ENCODE measurements at places on chromosomes 11 and 22.
A peak's percentile ranks its signal among the peaks of the same experiment; 100 is the strongest.

- DNase-seq = no peak
These were observed 145.9 kb downstream of the CTTN start for GRCh38 chr11:70544067-70544773.

DNA sequence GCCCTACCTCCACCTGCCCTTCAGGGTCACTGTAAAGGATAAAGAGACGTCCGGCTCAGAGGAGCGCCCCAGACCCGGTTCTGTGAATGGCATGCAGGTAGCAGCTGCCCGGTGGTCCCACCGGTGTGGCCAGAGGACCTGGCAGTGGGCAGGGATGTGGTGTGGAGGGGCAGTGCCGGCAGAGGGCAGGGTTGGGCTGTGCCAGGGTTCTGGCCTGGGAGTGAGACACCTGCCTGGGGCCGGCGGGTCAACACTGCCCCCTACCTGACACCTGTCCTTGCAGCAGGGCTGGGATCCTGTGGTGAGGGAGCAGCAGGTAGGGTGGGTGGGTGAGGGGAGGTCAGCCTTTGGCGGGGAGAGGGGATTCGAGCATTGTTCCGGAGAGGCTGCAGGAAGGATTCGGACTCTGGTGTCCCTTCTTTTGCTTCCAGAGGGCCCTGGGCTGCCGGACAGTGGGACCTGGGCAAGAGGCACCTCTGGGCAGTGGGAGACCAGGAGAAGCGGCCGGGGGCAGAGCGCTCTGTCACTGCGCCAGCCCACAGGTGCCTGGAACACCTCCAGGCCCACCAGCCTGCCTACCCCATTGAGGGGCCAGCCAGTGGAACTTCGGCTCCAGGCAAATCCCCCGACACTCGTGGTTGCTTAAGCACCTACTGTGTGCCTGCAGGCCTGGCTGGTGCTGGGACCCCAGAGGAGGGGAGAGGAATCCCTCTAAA is 1.6 kb upstream of the PHLDA2 start:
- DNase-seq = no peak

GRCh38 chr11:113111156-113111555 is 149.9 kb downstream of the NCAM1 start:
- DNase-seq = no peak

DNA sequence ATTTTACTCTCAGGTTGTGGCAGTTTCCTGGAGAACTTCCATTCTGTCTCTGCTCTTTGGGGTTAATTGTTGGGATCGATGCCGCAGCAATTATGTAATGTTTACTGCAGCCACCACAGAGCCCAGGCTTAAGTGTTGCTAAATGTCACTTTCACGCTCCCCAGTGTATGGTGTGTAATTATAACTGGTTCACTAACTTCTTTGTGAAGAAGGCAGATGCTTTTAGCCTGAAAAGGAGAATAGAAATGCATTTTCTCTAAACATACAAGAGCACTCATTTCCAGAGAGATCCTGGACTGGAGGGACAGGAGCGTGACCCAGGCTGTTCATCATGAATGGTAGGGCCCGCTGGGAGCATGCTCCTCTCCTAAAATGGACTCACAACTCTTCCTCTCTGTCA is 132.2 kb upstream of the PLET1 start:
- DNase-seq = no peak

DNA sequence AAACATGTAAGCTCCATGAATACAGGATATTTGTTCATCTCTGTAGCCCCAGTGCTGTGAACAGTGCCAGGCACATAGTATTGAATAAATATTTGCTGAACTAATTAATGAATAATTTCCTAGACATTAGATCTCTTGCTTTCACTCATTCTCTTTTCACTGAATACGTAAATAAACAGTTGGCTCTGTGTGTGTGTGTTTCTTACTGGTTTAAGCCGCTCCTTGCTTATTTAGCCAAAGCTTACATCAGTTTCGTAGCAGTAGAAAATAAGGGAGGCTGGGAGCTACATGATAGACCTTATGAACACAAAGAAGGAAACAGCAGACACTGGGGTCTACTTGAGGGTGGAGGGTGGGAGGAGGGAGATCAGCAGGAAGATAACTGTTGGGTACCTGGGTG is 17.2 kb downstream of the KREMEN1 start:
- DNase-seq = no peak

- DNase-seq = peak; percentile 25
These were observed 159.2 kb downstream of the MSANTD4 start for GRCh38 chr11:105862736-105863367.

DNA sequence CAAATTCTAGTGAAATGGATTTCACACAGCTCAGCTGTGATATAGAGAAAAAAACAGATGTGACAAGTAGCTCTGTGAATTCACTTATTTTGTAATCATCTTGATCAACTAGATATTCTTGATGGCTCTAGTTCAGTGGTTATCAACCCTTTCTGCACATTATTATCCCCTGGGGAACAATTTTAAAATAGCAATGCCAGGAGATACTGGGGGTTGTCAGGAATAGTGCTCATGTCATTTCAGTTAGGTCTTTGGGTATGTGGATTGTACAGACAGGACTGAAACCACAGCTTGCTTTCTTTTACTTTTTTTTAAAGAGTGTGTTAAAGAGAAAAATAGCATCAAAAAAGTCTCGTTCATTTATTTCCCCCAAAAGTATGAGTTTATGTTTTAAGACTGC is 269.0 kb upstream of the PDGFD start:
- no peak for DNase-seq

GRCh38 chr11:58788355-58789023 is 56.0 kb downstream of the GLYATL2 start:
- peak; percentile 28 for DNase-seq

- no peak for DNase-seq
These were observed 21.5 kb upstream of the BRSK2 start for GRCh38 chr11:1368216-1368615.

DNA sequence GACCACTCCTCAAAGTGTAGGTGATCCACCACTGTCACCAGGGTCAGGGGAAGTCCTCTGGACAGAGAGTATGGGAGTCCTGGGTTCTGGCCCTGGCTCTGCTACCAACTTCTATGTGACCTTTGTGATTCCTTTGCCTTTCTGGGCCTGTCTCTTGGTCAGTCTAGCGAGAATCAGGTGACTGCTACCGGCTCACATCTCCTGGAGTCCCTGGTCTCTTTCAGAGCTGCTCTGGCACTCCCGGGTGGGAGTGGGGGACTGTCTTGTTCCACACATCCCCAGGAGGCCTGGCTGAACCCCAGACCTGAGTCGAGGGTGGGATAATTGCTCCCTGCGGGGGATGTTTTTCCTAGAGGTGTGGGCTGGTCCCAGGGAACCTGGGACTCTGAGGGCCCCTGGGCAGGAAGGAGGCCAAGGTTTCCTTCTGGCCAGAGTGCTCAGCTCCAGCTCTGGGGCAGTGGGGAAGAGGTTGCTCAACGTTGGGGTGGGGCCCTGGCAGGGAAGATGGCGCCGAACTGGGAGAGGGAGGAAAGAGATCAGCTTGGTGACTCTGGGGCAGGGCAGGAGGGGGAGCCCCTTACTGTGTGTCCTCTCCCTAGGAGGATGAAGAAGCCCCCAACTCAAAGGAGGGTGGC is 2.1 kb downstream of the SOX10 start:
- no peak for DNase-seq

- no peak for DNase-seq
These were observed 15.1 kb downstream of the TBC1D22A start for GRCh38 chr22:46777609-46777970.

DNA sequence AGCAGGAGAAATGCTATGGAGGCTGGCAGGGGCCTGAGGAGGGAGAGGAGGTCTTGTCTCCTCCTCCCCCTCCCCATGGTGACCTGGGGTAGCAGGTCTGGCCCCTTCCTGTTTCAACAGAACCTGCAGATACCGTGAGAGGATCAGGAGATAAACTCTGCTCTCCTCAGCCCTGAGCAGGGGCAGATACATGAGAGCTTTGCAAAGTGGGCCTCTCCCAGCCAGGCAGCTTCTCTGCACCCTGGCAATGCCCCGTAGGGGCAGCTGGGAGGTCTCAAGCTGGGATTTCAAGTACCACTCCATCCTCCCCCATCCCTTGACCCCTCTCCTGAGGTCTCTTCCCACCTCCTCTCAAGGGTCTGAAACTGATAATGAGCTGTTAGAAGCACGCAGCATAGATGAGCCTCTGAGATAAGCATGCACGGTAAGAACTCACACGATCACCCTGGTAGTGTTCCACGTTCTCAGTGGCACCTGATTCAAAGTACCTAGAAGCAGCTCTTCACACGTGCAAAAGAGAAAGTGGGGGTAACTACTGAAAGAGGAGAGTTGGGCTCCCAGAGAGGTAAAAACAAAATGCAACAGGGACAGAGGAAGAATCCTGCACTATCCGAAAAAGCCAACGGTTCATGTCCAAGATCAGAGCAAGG is 4.9 kb upstream of the CCDC86 start:
- no peak for DNase-seq

DNA sequence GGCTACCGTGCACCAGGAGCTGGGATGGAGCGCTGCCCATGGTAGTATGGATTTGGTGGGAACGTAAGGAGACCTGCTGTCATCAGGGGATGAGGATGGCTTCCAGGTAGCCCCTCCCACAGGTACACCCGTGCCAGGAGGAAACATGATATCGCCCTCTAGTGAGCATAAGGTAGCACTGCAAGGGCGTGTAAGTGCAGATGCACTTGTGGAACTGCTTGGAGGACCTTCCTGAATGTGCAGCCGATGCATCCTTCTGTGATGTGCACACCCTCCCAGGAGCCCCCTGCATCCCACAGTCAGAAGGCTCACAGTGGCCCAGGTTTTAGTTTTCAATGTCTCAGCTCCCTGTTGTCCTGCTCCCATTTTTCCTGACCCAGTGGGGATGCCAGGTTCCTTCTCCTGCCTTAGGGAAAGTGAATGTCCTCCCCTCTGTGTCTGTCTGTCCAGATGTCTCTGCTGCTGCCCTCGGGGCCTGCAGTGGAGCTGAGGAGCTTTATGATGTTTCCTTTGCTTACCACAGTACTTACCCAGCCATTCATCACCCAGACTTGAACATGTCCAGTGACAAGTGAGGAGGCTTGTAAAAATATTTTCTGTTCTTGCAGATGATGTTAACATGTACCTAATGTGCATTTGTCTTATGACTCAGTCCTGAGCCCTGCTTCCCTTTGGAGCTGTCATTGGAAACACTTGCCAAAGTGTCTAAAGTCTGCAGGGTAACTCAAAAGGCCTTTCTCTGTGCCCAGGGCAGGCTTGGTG is 49.2 kb downstream of the DBX1 start:
- DNase-seq = peak; percentile 93

DNA sequence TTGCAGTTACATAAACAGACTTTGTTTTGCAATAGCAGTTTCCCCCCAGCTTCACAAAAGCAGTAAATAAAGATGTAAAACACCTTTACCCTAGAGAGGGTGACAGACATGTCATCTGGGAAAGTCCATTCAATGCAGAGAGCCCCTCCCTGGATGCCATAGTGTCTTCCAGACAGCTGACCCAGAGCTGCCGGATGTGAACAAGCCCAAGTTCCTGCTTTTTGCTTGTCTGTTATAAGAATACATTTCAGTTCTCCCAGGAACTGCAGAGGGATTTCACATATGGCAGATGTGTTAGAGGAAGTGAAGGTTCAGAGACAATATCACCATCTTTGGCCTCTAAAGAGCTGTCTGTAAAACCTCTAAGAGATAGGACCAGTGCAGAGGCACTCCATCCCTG is 48.9 kb downstream of the RELT start:
- no peak for DNase-seq

GRCh38 chr22:23915290-23915689 is 21.1 kb downstream of the MIF start:
- DNase-seq = no peak

DNA sequence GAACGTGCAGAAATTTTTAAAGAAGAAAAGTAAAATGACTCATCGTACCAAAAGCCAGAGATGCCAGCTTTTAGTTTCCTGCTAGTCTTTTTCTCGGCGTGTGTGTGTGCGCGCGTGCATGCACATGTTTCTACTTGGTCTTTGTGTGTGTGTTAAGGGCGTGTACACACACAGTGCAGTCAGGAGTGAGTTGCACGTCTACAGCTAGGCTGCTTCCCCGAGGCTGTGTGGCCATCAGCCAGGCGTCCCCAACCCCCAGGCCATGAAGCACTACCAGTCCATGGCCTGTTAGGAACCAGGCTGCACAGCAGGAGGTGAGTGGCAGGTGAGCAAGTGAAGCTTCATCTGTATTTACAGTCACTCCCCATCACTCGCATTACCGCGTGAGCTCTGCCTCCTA is 36.4 kb downstream of the KCNQ1 start:
- no peak for DNase-seq

DNA sequence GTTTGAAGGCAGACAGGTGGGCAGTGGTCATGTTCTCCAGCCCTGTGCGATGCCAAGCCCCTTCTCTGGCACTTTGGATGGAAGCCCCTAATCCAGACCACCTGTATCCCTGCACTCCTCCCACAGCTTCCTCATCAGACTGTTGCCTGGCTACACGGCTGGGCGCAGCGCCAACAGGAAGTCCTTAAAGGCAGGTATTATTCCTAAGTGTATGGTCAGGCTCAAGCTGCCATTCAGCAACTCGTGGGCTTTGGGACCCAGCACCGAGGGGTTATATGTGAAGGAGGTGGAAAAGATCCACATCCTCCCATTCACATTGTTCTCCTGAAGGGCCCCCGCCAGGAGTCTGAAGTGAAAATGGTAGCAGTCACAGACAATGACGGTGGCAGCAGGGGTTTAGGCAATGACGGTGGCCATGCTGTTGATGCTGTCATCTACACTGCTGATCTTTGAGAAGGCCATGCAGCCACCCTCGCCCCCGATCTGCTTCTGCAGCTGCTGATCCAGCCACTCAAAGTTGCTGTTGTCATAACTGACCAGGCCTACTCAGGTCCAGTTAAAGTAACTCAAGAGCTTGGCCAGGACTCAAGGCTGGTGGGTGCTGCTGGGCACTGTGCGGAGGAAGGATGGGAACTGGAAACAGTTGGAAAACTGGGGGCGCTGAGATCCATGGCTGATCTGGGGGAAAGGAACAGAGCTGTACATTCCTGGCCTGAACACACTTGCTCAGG is 27.7 kb downstream of the OR6Q1 start:
- no peak for DNase-seq

DNA sequence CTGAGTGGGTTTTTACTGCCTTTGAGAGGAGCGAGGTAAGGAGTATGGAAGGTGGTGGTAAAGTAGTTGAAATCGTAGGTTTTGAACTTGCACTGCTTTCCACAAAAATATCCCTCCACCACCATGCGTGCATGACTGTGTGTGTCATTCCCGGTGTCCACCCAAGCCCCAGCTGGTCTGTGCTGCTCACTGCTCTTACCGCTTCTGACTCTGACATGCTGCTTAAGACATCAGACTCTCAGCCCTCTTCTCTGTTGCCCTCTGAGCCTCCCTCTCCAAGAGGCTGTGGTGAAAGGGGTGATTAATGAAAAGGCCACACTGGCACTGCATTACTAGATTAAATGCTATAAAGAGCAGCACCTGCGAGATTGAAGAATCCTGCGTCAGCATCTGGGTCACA is 128.7 kb downstream of the SPATA19 start:
- DNase-seq = no peak

GRCh38 chr11:66316849-66317251 is at the start of gene CD248:
Gene CD248 (minus strand): TSS chr11:66317044. CDS start chr11:66317027, 17 bp downstream.
- DNase-seq = no peak

- DNase-seq = no peak
These were observed 10.4 kb downstream of the OR51B4 start for GRCh38 chr11:5291207-5291838.

- no peak for DNase-seq
These were observed 883.9 kb downstream of the BRD1 start for GRCh38 chr22:48943567-48944432.

- DNase-seq = no peak
These were observed 153.0 kb upstream of the LRRC4C start for GRCh38 chr11:41612415-41612814.

- DNase-seq = no peak
These were observed 12.3 kb downstream of the APOL6 start for GRCh38 chr22:35660291-35661127.
